ENCODE measurements at places on chromosomes 3 and 15. TPM values are rescaled to one million over a fixed set of nuclear protein-coding genes. Genes with fewer than 3 reads are reported as not detected.

GRCh38 chr3:106359692-106360091 lies 490.9 kb upstream of the CBLB start:
- no peaks in the 10 kb centered on the region for H3K4me1 ChIP-seq
- H3K36me3 ChIP-seq: no peaks in the 10 kb centered on the region
- DNase-seq: no peak
- H3K4me3 ChIP-seq: no peak overlapping the region
- no peaks in the 10 kb centered on the region for H3K27me3 ChIP-seq

GRCh38 chr3:24389108-24390090 lies 105.3 kb downstream of the THRB start:
- H3K27me3 ChIP-seq: no peaks in the 10 kb centered on the region
- H3K27ac ChIP-seq: no peak overlapping the region
- peaks cover 39% of the 10 kb centered on the region for H3K4me1 ChIP-seq
- H3K4me3 ChIP-seq: no peak overlapping the region
- no peak for DNase-seq
- H3K36me3 ChIP-seq: no peaks in the 10 kb centered on the region

Gene ITIH3
- 7.6 TPM for total RNA-seq

Gene ADIPOQ
- 36.6 TPM for total RNA-seq

GRCh38 chr3:87625876-87626275 lies 349.5 kb upstream of the POU1F1 start:
- no peaks in the 10 kb centered on the region for H3K4me1 ChIP-seq
- H3K27me3 ChIP-seq: no peaks in the 10 kb centered on the region
- no peak for DNase-seq
- no peaks in the 10 kb centered on the region for H3K36me3 ChIP-seq

Gene SLCO2A1
- 40.3 TPM for total RNA-seq

Gene PRRT3
- total RNA-seq: 1.7 TPM

Gene SLC38A3
- 2.0 TPM for total RNA-seq

Gene TMCO5A
- total RNA-seq: not detected

Gene PKM
- total RNA-seq: 484 TPM

DNA sequence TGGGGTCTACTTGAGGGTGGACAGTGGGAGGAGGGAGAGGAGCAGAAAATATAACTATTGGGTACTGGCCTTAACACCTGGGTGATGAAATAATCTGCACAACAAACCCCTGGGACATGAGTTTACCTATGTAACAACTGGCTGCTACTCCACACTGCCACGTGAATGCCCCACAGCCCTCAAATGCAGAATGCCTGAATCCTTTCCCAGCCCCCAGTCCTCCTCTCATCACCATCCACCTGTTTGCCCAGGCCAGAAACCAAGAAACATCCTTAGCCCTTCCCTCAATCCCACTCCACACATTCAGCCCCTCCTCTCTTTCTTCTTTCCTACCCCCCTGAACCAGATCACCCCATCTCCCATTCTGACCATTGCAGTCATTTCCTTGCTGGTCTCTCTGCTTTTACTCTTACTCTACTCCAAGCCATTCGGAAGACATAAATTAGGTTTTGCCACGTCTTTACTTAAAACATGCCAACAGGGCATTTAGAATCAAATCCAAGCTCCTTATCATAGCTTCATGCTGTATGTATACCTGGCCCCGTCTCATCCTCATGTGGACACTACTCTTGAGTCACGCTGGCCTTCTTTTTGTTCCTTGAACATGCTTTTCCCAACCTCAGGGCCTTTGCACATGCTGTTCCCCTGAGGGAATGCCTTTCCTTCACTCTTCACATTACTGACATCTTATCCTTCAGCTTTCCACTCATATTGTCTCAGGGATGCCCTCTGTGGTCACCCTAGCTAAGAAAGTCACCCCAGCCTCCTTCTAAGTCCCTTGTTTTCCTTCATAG lies 137.5 kb upstream of the ABHD17C start:
- H3K27me3 ChIP-seq: no peaks in the 10 kb centered on the region
- H3K36me3 ChIP-seq: no peaks in the 10 kb centered on the region
- H3K27ac ChIP-seq: no peak overlapping the region
- DNase-seq: peak; percentile 32

Gene C3orf80
- not detected for total RNA-seq

Gene ZIC1
- total RNA-seq: not detected

- DNase-seq: no peak
- H3K36me3 ChIP-seq: no peaks in the 10 kb centered on the region
- no peaks in the 10 kb centered on the region for H3K27me3 ChIP-seq
- no peak overlapping the region for H3K4me3 ChIP-seq
- H3K4me1 ChIP-seq: no peaks in the 10 kb centered on the region
- H3K27ac ChIP-seq: no peak overlapping the region
Measured at GRCh38 chr15:41730543-41730942, 43.7 kb upstream of the MAPKBP1 start.

Gene CYP19A1
- 8.8 TPM for total RNA-seq

- no peak for DNase-seq
- H3K4me1 ChIP-seq: peaks cover 90% of the 10 kb centered on the region
- no peak overlapping the region for H3K4me3 ChIP-seq
- H3K27me3 ChIP-seq: no peaks in the 10 kb centered on the region
Measured at GRCh38 chr3:30682434-30683155, 76.2 kb downstream of the TGFBR2 start.

Gene TMEM212
- total RNA-seq: not detected

Gene USF3
- total RNA-seq: 19.2 TPM

- no peak for DNase-seq
- H3K36me3 ChIP-seq: no peaks in the 10 kb centered on the region
- no peak overlapping the region for H3K27ac ChIP-seq
- no peak overlapping the region for H3K4me3 ChIP-seq
- no peaks in the 10 kb centered on the region for H3K4me1 ChIP-seq
- no peaks in the 10 kb centered on the region for H3K27me3 ChIP-seq
Measured at GRCh38 chr3:79427081-79427480, 340.7 kb downstream of the ROBO1 start.

GRCh38 chr15:100468285-100468684 lies 60.5 kb downstream of the CERS3 start:
- no peak overlapping the region for H3K4me3 ChIP-seq
- H3K36me3 ChIP-seq: no peaks in the 10 kb centered on the region
- no peaks in the 10 kb centered on the region for H3K27me3 ChIP-seq
- DNase-seq: no peak
- no peaks in the 10 kb centered on the region for H3K4me1 ChIP-seq
- no peak overlapping the region for H3K27ac ChIP-seq

Gene CCDC39
- not detected for total RNA-seq

- no peaks in the 10 kb centered on the region for H3K36me3 ChIP-seq
- no peak for DNase-seq
- H3K4me3 ChIP-seq: no peak overlapping the region
- H3K27ac ChIP-seq: no peak overlapping the region
- no peaks in the 10 kb centered on the region for H3K4me1 ChIP-seq
Measured at GRCh38 chr15:37872661-37873060, 61.8 kb upstream of the TMCO5A start.

Gene TRH
- total RNA-seq: 1.2 TPM
